ENCODE measurements at places on chromosomes 5 and 9. TPM values are rescaled to one million over a fixed set of nuclear protein-coding genes. Genes with fewer than 3 reads are reported as not detected.
A peak's percentile ranks its signal among the peaks of the same experiment; 100 is the strongest.

- DNase-seq: no peak
Measured at GRCh38 chr5:126682856-126683255, 82.1 kb downstream of the PHAX start.

GRCh38 chr5:39194466-39195136, 24.8 kb downstream of the FYB1 start:
- no peak for DNase-seq

DNA sequence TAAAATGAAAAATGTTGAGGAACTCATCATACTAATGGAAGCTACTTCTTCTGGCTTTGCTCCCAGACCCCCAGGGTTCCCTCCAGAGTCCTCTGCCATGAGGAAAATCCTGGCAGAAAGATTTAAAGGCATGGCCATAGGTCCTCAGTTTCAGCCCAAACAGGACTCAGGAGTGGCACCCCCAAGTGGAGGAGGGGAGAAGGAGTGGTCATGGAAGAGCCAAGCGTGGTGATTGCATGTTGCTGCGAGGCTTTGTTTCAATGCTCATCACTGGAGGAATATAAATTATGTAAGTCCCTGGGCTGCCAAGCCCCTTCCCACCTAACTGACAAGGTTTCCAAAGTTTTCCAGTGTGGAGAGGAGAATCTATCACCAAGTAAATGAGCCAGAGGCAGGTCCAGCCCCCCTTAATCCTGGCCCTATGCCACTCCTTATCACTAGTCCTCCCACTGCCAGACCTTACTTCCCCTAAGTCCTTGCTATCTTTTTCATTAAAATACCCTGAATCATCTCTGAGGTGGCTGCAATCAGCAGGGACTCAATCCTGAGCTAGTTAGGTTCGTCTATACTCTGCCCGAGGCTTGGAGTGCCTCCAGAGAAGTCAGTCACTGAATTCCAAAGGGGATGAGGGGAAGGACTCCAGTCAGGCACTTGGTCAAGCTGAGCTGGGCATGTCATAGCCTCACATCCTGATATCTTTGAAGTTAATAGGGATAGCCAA, 70.7 kb upstream of the TAF1L start:
- no peak for DNase-seq

- no peak for DNase-seq
Measured at GRCh38 chr9:110069326-110070248, 138.4 kb downstream of the C9orf152 start.

DNA sequence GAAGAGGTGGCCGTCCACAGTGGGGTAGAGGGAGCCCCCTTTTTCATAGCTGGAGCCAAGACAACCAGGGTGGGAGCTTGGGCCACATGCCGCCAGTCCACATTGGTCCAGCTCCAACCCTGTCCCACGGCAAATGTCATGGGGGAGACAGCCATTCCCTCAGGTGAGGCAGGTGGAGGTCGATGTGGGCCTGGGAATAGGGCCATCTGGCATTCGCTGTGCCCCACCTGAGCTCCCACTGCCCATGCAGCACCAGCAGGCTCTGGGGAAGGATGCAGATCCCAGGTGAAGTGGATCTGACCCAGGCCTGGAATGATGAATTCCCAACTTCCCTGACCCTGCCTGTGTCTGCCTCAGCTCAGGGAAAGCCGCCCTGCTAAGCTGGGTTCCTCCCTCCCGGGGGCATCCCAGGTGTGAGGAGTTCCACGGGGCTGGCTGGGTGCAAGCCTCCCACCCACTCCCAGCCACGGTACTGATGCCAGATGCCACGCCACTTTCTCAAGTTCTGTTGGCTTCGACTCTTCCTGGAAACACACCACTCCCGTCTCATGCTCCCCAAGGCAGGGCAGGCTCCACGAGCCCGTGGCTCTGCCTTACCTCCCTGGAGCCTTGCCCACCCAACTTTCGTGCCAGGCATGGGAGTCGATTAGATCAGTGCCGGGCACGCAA, 25.2 kb upstream of the FCN2 start:
- peak; percentile 14 for DNase-seq

Gene IL31RA
- total RNA-seq: not detected

- DNase-seq: no peak
Measured at GRCh38 chr9:138122201-138122600, 244.6 kb downstream of the CACNA1B start.

GRCh38 chr5:155794795-155795194, 532.2 kb upstream of the SGCD start:
- DNase-seq: no peak

Gene SLC6A3
- 0.15 TPM for total RNA-seq

GRCh38 chr9:33232815-33233214, 7.2 kb upstream of the SPINK4 start:
- DNase-seq: no peak
